ENCODE measurements at places on chromosomes 1 and 21. TPM values are rescaled to one million over a fixed set of nuclear protein-coding genes. Genes with fewer than 3 reads are reported as not detected.

DNASE2B gene
- total RNA-seq: not detected

PRDM15 gene
- total RNA-seq: 1.8 TPM

PADI3 gene
- not detected for total RNA-seq

DNA sequence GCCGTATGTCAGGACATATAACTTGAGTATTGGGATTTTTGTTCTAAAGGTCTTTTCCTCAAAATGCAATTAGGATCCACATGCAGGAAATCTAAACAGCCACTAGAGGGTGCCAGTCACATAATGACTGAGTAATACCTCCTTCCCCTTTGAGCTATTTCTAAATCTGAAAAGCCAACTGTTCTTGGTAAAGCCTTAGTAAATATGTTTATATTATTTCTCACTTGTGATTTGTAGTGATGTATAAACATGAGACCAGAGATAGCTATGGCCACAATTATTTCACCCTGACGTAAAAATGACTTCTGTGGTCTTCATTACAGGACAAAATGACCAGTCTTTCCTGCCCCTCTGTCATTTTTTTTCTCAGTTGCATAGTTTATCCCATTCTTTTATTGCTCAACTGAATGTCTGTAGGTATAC is 41.0 kb upstream of the DR1 start:
- DNase-seq: peak; percentile 84

GRCh38 chr1:180144659-180145357 is 9.9 kb upstream of the QSOX1 start:
- no peak for DNase-seq

- no peak for DNase-seq
These were observed 278.5 kb downstream of the RPS6KC1 start for GRCh38 chr1:213329406-213330008.

GRCh38 chr1:200550367-200550766 is 70.2 kb downstream of the KIF14 start:
- no peak for DNase-seq
